ENCODE measurements at places on chromosomes 5 and 9.

DNA sequence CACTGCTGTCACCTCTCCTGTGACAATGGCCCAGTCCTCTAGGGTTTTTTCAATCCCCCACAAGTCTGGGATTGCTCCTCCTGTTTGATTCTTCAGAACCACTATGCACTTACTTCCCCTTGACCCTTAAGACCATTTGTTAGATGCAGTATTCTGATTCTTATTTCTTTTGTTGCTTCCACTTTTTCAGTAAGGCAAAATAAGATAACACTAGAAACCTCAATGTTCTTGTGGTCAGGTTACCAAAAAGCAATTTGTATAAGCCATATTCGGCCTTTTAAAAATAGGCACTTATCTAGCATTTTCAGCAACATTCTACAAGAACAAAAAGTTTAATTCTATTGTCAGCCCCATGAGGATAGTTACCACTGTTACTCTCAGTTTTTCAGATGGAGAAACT, 220.0 kb downstream of the KDM4C start:
- DNase-seq = no peak

DNA sequence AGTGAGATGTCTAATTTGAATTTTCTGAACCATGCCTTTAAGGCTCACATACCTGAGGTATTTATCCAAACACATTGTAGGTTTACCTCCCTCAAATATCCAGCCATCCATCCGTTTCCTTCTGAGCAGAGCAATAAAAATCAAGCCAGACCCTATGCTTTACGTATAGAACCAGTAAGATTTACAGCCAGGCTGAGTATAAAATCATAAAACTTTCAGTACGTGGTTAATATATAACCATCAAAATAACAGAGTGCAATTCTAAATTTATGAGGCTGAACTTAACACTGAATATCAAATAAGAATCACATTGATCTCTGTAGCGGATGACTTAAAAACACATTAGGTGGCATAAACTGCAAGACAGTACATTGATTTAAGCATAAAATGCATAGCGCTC, 877.9 kb upstream of the WWC1 start:
- DNase-seq = no peak

DNA sequence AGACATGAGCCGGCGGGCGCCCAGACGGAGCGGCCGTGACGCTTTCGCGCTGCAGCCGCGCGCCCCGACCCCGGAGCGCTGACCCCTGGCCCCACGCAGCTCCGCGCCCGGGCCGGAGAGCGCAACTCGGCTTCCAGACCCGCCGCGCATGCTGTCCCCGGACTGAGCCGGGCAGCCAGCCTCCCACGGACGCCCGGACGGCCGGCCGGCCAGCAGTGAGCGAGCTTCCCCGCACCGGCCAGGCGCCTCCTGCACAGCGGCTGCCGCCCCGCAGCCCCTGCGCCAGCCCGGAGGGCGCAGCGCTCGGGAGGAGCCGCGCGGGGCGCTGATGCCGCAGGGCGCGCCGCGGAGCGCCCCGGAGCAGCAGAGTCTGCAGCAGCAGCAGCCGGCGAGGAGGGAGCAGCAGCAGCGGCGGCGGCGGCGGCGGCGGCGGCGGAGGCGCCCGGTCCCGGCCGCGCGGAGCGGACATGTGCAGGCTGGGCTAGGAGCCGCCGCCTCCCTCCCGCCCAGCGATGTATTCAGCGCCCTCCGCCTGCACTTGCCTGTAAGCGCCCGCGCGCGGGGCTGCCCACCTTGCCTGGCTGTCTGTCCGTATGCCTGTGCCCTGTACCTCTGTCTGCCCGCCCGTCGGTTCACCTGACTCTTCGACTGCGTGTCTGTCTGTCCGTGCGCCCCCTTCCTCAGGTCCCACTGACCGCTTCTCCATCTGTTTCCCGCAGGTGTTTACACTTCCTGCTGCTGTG, 412 bp downstream of the FGF18 start:
- peak; percentile 60 for DNase-seq

- DNase-seq = no peak
Observed at GRCh38 chr9:109787735-109788134, 7.7 kb downstream of the PALM2AKAP2 start.

GRCh38 chr5:36239370-36240293, 2.1 kb downstream of the NADK2 start:
- DNase-seq = no peak

- DNase-seq = no peak
Observed at GRCh38 chr5:80860924-80861613, 99.1 kb upstream of the RASGRF2 start.

DNA sequence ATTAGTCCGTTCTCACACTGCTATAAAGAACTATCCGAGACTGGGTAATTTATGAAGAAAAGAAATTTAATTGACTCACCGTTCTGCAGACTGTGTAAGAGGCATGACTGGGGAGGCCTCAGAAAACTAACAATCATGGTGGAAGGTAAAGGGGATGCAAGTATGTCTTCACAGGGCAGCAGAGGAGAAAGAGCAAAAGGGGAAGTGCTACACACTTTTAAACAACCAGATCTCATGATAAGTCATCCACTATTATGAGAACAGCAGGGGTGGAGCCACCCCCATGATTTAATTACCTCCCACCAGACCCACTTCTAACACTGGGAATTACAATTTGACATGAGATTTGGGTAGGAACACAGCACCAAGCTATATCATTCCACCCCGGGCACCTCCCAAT, 26.6 kb downstream of the FST start:
- no peak for DNase-seq

- DNase-seq = no peak
Observed at GRCh38 chr9:74697535-74697934, 190.2 kb downstream of the TRPM6 start.

DNA sequence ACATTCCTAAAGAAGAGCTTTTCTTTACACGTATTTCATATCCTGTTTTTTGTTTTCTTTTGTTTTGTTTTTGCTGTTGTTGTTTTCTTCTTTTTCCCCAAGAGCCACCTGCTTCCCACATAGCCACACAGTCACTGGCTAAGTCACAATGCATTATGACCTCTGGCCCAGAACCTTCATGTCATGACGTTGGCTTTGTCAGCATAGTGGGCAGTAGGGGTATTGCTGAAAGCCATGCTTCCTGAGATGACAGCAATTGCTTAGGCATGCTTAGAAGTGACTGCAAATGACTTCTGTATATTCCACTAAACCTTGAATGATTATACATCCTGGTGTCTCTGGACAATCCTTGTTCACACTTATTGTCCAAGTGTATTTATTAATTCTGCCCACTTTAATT, 375.8 kb downstream of the TAF11L14 start:
- peak; percentile 16 for DNase-seq

DNA sequence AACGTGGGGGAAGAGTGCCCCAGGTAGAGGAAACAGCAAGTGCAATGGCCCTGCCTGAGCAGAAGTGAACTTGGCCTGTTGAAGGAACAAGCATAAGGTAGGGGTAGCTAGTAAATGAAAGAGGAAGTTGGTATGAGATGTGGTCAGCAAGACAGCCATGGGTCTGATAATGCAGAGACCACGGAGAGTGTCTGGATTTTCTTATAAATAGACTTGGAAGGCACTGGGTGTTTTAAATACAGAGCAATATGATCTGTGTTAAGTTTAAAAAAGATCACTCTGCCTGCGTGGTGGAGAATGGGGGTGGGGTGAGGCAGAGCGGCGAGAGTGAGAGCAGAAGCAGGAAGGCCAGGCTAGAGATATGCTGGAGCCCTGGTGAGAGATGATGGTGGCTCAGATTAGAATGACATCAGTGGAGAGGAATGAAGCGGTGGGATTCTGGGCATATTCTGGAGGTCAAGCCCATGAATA, 4.2 kb downstream of the ADAM19 start:
- DNase-seq = peak; percentile 57

DNA sequence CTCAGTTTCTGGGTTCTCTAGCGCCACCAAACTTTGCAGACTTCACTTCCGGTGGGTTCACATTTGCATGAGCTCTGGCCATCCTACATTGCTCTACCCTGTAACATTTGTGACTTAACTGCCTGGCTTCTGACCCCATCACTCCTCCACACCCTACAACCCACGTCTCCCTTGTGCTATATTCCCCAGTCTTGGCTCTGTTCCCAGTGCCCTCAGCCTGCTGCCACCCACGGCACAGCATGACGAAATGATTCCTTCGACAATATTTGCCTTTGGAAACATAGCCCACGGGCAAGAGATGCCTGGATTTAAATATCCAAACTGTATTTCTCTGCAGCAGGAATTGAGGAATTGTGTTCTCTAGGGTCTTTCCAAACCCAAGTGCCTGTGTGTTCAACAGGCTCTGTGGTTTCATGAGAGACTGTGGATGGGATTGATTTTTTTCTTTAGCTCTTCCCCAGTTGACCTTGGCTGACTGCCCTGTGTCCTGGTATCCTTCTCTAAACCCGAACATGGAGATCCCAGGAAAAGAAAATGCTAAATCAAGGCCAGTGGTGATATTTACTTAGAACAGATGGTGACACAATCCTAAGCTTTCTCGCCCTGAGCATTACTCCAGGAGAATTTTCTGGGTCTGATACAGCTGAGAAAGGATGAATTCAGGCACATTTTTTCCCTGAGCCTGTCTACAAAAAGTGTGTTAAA, 44.4 kb upstream of the GRIA1 start:
- DNase-seq = no peak

DNA sequence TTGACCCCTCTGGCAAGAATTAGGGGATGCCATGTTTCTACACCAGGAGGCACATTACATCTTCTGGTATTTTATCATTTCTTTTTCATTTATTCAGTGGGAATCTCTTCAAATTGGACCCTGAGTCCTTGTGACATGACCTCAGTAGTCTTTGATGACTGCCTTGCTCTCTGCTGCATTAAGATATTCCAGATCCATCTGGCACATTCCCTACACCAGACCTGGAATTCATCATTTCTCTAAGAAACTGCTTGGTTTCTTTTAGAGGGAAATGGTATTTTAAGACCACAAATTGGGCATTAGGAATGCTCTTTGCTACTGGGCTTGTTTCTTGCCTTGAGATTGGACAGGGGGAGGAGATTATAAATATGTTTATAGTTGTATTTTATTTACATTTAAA, 61.0 kb downstream of the GALNT10 start:
- no peak for DNase-seq

DNA sequence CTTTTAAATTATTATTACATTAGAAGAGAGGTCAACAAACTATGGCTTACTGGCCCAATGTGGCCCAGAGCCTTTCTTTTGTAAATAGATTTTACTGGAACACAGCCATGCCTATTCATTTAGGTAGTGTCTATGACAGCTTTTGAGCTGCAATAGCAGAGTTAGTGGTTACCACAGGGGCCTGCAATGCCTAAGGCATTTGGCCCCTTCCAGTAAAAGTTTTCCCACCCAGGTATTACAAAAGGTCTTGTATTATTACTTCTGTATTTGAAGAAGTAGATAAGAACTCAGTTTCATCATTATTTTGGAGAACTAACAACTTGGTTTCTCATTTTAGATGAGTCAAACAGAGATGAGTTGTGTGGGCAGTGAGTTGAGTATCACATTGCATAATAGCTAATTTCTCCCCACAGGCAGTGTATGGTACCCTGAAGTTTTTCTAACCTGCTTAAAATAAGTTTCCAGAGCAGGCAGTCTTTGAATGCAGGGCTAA, 9.5 kb downstream of the MTRR start:
- DNase-seq = no peak

DNA sequence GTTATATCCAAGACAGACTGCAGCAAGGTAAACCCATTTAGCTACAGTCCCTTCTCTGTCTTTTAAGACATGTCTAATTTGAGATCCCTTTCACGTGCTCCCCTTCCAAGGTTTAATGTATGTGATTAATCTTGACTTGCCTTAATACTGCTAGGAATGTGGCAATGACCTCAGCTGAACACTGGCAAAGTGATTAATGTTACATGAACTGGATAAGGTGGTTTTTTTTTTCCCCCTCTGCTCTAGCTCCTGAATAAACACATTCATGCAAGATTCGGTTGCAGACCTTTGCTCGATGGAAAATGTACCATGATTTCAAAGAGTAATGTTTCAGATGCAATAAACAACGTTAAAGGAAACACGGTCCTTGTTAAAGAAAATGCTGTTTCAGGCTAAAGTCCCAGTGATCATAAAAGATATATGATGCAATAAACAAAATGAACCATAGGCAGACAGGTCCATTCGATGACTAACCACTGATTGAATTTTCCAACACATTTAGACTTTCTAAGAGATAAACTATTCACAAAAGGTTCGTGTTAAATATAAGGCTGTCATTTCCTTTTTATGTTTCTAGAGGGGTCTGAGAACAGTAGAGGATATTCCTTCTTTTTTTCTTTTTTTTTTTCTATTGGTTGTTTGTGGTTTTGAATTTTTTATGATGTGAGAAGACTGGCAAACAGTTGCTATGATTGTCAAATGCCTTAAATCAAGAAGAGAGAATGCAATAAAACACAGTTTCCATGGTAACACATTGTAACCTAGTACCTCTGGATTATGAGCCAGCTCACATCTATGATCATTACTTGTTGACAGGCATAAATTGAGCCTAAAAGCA, 44.7 kb upstream of the ZNF608 start:
- peak; percentile 59 for DNase-seq

Data from Daoy (cell line).